T-helper 1 cell (primary cell): ENCODE measurements at places on chromosomes 11 and 22.

GRCh38 chr11:124669193-124669592 lies 4.3 kb downstream of the SIAE start:
- DNase-seq, result no peak

DNA sequence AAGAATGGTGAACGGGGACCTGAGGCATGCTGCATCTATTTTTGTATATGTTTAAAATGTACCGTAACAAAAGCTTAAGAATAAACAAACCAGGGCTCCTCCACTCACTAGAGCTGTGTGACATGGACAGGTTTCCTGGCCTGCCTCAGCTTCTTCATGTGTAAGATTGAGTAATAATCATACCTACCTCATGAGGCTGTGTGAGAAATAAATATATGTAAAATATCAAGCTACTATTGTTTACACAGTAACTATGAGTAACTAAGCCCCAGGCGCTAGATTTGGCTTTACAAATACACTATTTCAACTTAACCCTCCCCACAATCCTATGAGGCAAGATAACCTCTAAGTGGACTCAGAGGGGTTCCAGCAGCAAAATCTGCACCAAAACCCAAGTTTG lies 66.4 kb downstream of the SMCO4 start:
- DNase-seq, result no peak

- no peak for DNase-seq
Observed at GRCh38 chr22:48993655-48994054, 834.0 kb downstream of the BRD1 start.

DNA sequence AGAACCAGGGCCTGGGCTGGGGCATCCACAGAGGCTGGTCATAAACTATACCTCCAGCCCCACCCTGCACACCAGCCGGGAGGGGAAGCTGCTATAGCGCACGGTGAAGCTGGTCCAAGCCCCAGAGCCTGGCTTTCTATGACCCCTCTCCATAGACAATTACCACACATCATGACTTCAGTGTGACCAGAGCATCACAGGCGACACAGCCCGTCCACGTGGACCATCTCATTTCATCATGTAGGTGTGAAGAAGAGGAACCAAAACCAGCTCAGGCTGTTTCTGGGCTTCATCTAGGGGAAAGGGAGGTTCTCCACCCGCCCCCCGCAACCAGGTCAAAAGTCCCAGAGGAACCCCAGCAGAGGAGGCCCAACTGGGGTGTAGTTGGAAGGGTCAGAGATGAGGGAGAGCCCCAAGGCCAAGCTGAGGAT lies 3.0 kb downstream of the CXCR5 start:
- no peak for DNase-seq

- DNase-seq, result no peak
Observed at GRCh38 chr11:19814421-19814820, 101.8 kb downstream of the NAV2 start.

- no peak for DNase-seq
Observed at GRCh38 chr11:123603666-123604065, 50.8 kb downstream of the SCN3B start.

- no peak for DNase-seq
Observed at GRCh38 chr11:123519055-123519796, 89.2 kb downstream of the GRAMD1B start.

- no peak for DNase-seq
Observed at GRCh38 chr11:125117429-125117828, 6.0 kb upstream of the TMEM218 start.

DNA sequence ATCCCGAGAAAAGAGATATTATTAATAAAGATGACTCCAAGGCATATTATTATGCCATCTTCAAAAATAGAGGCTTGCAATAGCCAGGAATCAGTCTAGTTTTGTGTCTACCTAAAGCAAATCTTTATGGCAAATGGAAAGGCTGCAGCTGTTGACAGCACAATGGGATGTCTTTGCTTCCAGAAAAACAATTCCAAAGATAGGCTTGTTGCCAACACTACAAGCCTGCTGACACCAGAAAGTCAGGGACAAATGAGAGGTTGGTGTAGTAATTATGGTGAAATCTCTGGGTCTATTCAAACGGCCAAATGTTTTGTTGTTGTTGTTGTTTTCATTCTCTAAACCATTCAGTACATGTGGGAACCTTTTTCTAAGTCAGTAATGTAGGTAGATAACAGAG lies 101.8 kb downstream of the LUZP2 start:
- no peak for DNase-seq

GRCh38 chr11:86793307-86793706 lies 7.0 kb upstream of the PRSS23 start:
- DNase-seq, result no peak

GRCh38 chr22:47144076-47144765 lies 381.8 kb downstream of the TBC1D22A start:
- no peak for DNase-seq

GRCh38 chr11:117861151-117862018 lies 15.1 kb downstream of the FXYD6 start:
- DNase-seq, result no peak
